ENCODE measurements at places on chromosomes 5 and 9.

DNA sequence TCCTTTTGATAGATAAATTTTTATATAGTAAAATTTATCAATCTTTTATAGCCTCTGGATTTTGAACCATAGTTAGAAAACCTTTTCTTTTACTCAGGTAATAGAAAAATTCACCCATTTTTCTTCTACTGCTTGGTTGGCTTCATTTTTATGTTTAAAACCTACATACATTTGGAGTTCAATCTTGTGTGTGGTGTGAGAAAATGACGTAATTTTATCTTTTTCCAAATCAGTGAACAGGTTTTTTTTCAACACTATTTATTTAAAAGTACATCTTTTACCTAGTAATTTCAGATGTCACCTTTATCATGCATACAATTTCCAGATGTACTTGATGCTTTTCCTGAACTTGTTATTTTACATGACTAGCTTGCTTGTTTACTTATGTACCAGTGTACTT, 200.2 kb downstream of the TRIM36 start:
- no peaks in the 10 kb centered on the region for H3K36me3 ChIP-seq
- H3K4me3 ChIP-seq = no peak overlapping the region
- H3K27ac ChIP-seq = no peak overlapping the region

- no peaks in the 10 kb centered on the region for H3K36me3 ChIP-seq
- no peak for DNase-seq
- H3K4me3 ChIP-seq = no peak overlapping the region
- H3K27me3 ChIP-seq = no peaks in the 10 kb centered on the region
Measured at GRCh38 chr5:135324160-135324559, 74.9 kb downstream of the MACROH2A1 start.

DNA sequence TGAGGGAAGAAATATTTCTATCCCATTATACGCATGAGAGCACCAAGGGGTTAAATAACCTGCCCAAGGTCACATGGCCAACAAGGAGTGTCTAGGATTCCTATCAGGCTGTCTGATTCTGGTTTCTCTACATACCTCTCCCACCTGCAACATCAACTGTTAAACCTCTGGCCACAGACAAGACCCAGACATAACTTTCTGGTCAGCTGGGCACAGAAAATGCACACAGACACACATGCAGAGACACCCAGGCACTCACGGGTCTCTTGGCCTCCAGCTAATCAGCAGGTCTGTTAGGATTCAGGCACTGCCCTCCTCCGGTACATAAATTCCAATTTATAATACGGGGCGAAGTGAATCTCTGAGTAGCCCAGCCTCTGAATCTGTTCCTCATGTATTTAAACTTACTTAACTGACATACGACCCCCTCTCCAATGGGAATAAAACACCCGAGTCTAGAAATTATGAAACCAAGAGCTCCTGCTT, 1.5 kb downstream of the SEPTIN8 start:
- no peaks in the 10 kb centered on the region for H3K36me3 ChIP-seq
- peak overlapping the region; percentile 77 for H3K27ac ChIP-seq
- DNase-seq = no peak
- no peaks in the 10 kb centered on the region for H3K27me3 ChIP-seq
- H3K4me3 ChIP-seq = peak overlapping the region; percentile 83
- no peaks in the 10 kb centered on the region for H3K4me1 ChIP-seq

GRCh38 chr9:133740911-133741310, 2.8 kb upstream of the SARDH start:
- no peaks in the 10 kb centered on the region for H3K36me3 ChIP-seq
- H3K4me1 ChIP-seq = no peaks in the 10 kb centered on the region
- DNase-seq = no peak
- H3K27me3 ChIP-seq = no peaks in the 10 kb centered on the region

- H3K27me3 ChIP-seq = no peaks in the 10 kb centered on the region
- no peak overlapping the region for H3K27ac ChIP-seq
- peaks cover 8% of the 10 kb centered on the region for H3K4me1 ChIP-seq
- no peak for DNase-seq
- H3K4me3 ChIP-seq = no peak overlapping the region
- H3K36me3 ChIP-seq = no peaks in the 10 kb centered on the region
Measured at GRCh38 chr9:114484854-114485443, 20.3 kb downstream of the WHRN start.

GRCh38 chr5:66475731-66476130, 120.5 kb upstream of the MAST4 start:
- no peak overlapping the region for H3K4me3 ChIP-seq
- no peak overlapping the region for H3K27ac ChIP-seq
- H3K36me3 ChIP-seq = no peaks in the 10 kb centered on the region
- no peaks in the 10 kb centered on the region for H3K4me1 ChIP-seq
- no peak for DNase-seq
- H3K27me3 ChIP-seq = no peaks in the 10 kb centered on the region

GRCh38 chr5:59587489-59588337, 305.8 kb downstream of the PDE4D start:
- no peaks in the 10 kb centered on the region for H3K4me1 ChIP-seq
- no peaks in the 10 kb centered on the region for H3K36me3 ChIP-seq
- H3K27ac ChIP-seq = no peak overlapping the region
- H3K4me3 ChIP-seq = peak overlapping the region; percentile 26

- no peaks in the 10 kb centered on the region for H3K36me3 ChIP-seq
- H3K27ac ChIP-seq = no peak overlapping the region
- H3K4me3 ChIP-seq = no peak overlapping the region
- DNase-seq = no peak
- no peaks in the 10 kb centered on the region for H3K4me1 ChIP-seq
Measured at GRCh38 chr5:83133797-83134196, 56.5 kb downstream of the XRCC4 start.

DNA sequence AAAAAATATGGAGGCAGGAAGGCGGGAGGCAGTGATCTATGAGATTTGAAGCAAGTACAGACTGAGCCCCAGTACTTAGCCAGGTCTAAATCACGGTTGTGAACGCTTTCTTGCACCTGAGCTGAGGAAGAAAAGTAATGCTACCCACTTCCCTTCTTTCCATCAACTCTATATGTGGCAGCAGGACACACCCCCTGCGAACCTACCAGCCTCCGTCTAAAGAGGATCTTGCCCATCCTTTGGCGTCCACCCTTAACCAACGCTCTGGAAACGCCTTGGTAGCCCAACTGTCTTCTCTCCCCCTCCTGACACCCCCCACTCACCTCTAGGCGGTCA, 545 bp downstream of the HMGCS1 start:
- no peaks in the 10 kb centered on the region for H3K4me1 ChIP-seq
- no peaks in the 10 kb centered on the region for H3K27me3 ChIP-seq
- no peak for DNase-seq

GRCh38 chr5:68245319-68245718, 29.8 kb downstream of the PIK3R1 start:
- H3K36me3 ChIP-seq = no peaks in the 10 kb centered on the region
- no peak overlapping the region for H3K4me3 ChIP-seq
- no peak for DNase-seq
- no peak overlapping the region for H3K27ac ChIP-seq
- peaks cover 65% of the 10 kb centered on the region for H3K4me1 ChIP-seq

DNA sequence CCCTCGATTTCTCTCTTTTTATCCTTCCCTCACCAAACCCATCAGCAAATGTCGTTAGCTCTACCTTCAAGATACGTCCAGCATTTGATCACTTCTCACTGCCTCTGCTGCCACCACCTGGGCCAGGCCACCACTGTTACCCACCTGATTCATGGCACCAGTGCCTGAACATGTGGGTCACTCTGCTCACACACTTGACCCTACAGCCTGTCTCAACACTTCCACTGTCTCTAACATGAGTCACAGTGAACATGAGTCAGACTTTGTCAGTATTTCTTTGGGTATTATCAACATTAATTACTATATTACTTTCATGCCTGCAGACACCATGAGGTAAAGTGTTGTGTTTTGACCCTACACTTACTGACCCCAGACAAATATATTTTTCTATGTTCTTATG, 19.6 kb downstream of the SLC24A2 start:
- no peaks in the 10 kb centered on the region for H3K36me3 ChIP-seq
- H3K27ac ChIP-seq = no peak overlapping the region
- no peak for DNase-seq
- no peaks in the 10 kb centered on the region for H3K4me1 ChIP-seq

- no peak overlapping the region for H3K4me3 ChIP-seq
- no peaks in the 10 kb centered on the region for H3K36me3 ChIP-seq
- DNase-seq = no peak
Measured at GRCh38 chr5:59236986-59237385, 654.1 kb downstream of the RAB3C start.
